Fibroblast of villous mesenchyme (primary cell): ENCODE measurements at places on chromosomes 4 and X.
A peak's percentile ranks its signal among the peaks of the same experiment; 100 is the strongest.

DNA sequence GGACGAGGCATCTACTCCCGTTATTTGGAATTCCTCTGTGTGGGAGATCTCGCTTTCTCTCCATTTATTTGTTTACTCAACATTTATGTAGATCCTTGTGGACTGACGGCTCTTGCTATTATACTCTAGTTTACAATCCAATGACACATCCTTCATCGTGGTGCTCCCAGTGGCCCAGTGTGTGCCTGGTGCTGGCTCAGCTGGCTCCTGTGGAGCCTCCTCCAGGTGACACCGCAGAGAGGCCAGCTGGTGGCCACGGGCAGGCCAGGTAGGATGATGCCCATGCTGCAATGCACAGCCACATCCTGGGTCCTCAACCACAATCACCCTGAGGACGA lies 84.0 kb upstream of the AFAP1 start:
- DNase-seq: no peak

GRCh38 chr4:185019456-185020292 lies 1.4 kb downstream of the HELT start:
- no peak for DNase-seq

DNA sequence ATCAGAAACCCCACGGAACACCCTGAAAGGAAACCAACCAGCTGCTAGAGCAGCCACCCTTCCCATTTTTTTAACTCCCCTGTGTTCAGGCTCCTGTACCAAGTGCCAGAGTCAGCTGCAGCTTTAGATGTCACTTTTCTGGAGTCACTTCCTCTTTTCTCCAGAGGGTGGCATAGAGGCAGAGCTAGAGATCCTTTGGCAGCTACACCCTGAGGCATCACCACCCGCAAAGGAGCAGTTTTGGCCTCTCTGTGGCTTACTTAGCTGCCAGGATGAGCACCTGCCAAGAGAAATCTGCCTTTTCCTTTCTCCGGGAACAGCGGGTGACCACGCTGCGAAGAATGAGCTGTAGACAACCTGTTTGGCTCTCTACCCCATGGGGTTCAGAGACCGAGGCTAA lies 58.0 kb upstream of the CHRDL1 start:
- DNase-seq: peak; percentile 3

GRCh38 chrX:78037881-78038280 lies 66.2 kb upstream of the PGK1 start:
- DNase-seq: no peak

- peak; percentile 45 for DNase-seq
These were observed 265.9 kb downstream of the ADAMTS3 start for GRCh38 chr4:72302981-72303704.

- no peak for DNase-seq
These were observed 7.5 kb downstream of the P2RY4 start for GRCh38 chrX:70252491-70252890.

GRCh38 chr4:83618991-83619645 lies 83.2 kb downstream of the GPAT3 start:
- peak; percentile 20 for DNase-seq

GRCh38 chr4:86174506-86174905 lies 185.3 kb downstream of the MAPK10 start:
- DNase-seq: no peak

DNA sequence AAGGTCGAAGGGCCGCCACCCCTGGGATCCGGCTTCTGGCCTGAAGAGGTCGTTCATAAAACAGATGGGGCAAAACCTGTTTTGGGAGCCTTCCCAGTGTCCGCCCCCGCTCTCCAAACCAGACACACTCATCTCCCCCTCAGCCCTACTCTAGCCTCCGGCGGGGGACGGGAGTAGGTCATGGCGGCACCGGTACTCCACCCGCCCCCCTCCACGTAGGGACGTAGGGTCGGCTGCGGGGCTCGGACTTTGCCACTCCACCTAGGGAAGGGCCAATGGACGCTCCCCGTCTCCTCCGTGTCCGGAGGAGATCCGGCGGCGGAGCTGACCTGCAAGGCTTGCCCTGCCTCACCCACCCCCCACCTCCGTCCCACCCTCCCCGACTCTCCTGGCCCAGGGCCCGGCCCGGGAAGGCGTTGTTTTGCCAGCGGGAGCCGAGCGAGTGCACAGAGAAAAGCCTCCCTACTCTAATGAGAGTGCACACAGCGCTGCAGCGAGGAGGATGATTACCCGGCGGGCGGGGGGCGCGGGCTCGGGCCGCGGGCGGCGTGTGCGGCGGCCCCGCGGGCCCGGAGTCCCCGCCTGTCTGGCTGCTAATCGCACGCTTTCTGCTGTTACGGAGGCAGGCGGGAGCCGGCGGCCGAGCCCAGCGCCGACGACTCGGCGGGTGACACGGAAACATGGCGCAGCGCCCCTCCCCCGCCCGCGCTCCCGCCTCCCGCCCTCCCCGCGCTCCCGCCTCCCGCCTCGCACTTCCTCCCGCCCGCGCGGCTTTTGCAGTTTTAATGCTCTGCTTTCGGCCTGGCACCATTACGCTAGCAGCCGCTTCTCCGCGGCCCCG lies 8.3 kb upstream of the BCOR start:
- peak; percentile 58 for DNase-seq

GRCh38 chr4:68736813-68737212 lies 66.4 kb upstream of the UGT2B15 start:
- DNase-seq: no peak
